SW 1271 (cell line): ENCODE measurements at places on chromosomes 2 and 18.

GRCh38 chr18:3283908-3284307 lies 22.0 kb downstream of the MYL12B start:
- DNase-seq: no peak

GRCh38 chr2:105338020-105338385 lies 663 bp downstream of the C2orf49 start:
- no peak for DNase-seq

- DNase-seq: no peak
These were observed 754.9 kb downstream of the RNF144A start for GRCh38 chr2:7672027-7672684.

DNA sequence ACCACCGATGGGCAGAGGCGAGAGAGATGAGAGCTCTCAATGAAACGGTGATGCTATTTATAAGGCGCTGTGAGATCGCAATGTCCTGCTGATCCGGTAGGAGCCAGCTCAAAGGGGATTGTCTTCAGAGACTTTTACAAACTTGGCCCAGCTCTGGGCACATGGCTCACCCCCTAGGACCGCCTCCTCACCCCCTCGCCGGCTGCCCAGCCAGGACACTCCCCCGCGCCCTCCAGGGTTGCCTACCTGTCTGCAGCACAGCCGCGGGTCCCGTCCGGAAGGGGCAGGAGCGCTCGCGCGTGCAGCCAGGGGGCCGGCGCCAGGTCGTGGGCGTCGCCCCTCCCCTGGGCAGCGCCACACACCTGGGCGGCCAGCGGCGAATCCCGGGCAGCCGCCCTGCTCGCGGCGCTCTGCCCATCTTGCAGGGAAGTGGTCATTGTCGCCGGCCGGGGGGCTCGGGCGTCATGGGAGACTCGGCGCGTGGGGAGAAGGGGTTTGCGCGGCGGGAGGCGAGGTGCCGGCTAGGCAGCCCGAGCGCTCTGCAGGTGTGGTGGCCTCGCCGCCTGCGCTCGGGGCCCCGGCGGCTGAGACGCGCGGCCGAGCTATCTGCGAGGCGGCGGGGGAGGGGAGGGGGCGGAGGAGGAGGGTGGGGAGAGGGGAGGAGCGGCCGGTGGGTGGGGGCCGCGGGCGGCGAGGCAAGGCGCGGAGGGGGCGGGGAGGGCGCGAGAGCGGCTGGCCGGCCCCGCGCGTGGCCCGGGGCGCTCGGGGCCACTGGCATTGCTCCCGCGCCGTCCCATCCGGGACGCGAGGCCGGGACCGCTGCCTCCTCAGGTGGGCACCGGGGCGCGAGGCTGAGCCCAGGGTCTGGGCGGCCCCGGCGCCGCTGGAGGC lies at the start of gene GRB14:
Gene GRB14 (minus strand): TSS at position 610 of the 891 bp plus-strand sequence. CDS start 173 bp downstream, at position 437.
- peak; percentile 7 for DNase-seq
